ENCODE measurements at places on chromosomes 16 and 17.

GRCh38 chr16:85715169-85716021 lies 26.6 kb upstream of the GINS2 start:
- DNase-seq: no peak

GRCh38 chr16:1117176-1117900 lies 21.3 kb upstream of the C1QTNF8 start:
- no peak for DNase-seq

- peak; percentile 79 for DNase-seq
Measured at GRCh38 chr17:17032131-17032692, 10.0 kb upstream of the MPRIP start.

- peak; percentile 45 for DNase-seq
Measured at GRCh38 chr17:78891406-78892061, 11.5 kb downstream of the CEP295NL start.

GRCh38 chr16:55217392-55217791 lies 106.6 kb upstream of the IRX6 start:
- DNase-seq: no peak

GRCh38 chr16:20613481-20614185 lies 37.5 kb upstream of the ACSM2B start:
- no peak for DNase-seq

- peak; percentile 9 for DNase-seq
Measured at GRCh38 chr16:82016263-82016662, 5.0 kb upstream of the SDR42E1 start.

- no peak for DNase-seq
Measured at GRCh38 chr16:56357765-56358322, 67.5 kb downstream of the AMFR start.

- DNase-seq: no peak
Measured at GRCh38 chr17:64653325-64653984, 8.7 kb downstream of the SMURF2 start.

GRCh38 chr17:31068291-31068690 lies 26.5 kb upstream of the NF1 start:
- peak; percentile 49 for DNase-seq

GRCh38 chr16:88639231-88640038 lies 1.1 kb downstream of the IL17C start:
- DNase-seq: no peak

DNA sequence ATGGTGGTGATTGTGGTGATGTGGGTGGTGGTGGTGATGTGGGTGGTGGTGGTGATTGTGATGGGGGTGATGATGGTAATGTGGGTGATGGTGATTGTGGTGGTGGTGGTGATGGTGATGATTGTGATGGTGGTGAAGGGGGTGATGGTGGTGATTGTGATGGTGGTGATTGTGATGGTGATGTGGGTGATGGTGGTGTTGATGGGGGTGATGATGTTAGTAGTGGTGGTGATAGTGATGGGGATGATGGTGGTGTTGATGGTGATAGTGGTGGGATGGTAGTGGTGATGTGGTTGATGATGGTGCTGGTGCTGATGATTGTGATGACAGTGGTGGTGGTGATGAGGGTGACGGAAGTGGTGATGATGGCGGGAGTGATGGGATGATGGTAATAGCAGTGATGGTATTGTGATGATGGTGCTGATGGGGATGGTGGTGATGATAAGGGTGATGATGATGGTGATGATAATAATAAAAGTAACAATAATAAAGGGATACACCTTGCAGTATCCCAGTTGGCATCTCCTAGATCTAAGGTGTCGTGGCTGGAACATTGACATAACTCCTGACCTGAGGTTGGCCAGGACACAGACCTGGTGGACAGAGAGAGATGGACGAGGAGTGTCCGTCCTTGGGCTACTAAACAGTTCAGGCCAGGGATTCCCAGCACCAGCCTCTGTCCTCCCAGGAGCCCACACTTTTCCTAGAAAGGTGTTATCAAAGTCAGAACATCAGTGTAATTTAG lies 344.5 kb downstream of the SEC14L1 start:
- no peak for DNase-seq

DNA sequence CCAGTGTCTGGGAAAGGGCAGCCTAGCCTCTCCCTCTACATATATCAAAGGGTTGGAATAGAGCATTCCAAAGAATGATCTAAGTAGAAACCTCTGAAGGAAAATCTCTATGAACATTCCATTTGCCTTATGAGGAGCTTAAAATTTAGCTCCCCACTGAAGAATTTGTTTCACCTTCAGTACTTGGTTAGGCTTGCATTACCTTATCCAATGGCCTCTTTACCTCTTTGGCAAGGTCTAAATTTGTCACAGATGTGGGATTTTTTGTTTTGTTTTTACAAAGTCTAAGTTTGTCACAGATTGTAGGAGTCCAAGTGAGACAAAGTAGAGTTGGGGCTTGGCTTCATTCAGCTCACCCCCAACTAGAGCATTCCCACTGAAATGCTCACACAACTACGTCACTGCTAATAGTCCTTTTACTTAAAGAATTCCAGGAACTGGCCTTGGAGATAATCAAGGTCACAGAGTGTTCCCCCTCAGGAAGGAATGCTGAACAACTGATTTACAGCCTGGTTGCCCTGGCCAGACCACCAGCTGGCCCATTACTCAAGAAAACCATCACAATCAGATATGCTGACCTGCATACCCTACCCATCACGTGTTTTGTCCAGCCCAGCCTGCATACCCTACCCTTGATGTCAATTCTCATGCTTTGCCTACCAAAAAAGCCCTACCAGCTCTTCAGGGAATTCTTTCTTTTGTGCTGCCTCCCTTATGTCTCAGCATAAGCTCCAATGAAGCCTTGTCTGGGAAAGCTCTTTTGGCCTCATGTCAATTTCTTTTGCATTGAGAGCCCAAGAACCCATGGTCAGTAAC lies 26.5 kb upstream of the PPM1D start:
- no peak for DNase-seq

- DNase-seq: no peak
Measured at GRCh38 chr16:28983644-28984043, 1.2 kb upstream of the LAT start.

- DNase-seq: no peak
Measured at GRCh38 chr16:83501481-83501880, 306.3 kb upstream of the HSBP1 start.

GRCh38 chr16:23837553-23838308 lies 1.9 kb downstream of the PRKCB start:
- DNase-seq: no peak

DNA sequence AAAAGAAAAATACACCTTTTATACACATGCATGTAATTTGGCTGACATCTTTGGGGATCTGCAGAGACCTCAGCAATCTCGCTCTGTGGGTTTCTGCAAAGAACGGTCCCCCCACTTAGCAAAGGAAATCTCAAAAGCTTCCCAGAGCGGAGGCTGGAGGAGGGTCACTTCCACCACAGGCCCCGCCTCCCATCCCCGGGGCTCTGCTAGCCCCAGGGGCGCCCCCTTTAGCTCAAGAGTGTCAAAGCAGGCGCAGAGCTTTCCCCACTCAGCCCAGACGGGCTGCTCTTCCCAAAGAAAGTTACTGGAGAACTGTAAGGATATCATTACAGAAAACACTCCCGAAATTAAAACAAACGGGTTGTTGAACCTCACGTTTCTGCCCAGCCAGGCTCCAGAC lies 11.4 kb downstream of the SLC13A5 start:
- DNase-seq: no peak

- no peak for DNase-seq
Measured at GRCh38 chr17:82126556-82127314, 28.7 kb upstream of the FASN start.

- DNase-seq: no peak
Measured at GRCh38 chr17:82449883-82450356, 632 bp downstream of the CYBC1 start.

- no peak for DNase-seq
Measured at GRCh38 chr17:82282239-82283207, 9.0 kb upstream of the CSNK1D start.

DNA sequence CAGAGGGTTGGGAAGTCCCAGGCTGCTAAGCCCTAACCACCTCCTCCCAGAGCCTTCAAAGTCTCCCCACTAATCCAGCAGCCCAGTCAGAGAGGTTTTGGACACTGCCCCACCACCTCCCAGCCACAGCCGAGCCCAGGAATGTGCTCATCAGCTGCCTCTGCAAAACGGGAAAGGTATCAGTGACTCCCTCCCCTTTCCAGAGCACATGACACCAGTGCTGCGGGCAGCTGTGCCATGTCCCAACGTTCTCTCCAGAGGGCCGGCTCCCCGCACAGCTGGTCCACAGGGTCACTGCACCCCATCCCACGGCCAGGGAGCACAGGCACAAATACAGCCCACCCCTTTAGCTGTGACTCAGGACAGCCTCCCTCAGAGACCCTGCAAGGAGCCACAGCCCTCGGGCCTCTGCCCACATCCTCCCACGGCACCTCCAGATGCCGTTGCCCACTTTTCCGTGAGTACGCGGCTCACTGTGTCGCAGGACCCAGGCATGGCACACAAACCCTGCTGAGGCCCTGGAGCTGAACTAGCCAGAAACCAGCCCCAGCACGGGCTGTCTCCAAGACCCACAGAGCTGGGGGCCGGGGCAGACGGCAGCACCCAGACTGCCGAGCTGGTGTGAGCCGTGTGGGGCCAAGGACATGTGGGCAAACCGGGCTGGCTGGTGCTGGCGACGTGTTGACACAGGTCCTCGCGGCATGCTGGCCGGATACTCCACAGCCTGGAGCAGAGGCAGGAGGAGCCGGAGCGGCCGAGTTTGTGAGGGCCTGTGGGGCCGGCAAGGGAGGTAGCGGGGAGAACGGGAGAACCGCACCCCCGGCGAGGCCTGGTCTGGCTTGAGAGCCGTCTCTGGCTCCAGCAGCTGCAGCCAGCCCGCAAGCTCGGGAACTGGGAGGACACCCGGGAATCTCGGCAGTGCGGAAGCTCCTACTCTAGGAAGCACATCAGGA lies 6.3 kb upstream of the PPP1R27 start:
- DNase-seq: no peak

DNA sequence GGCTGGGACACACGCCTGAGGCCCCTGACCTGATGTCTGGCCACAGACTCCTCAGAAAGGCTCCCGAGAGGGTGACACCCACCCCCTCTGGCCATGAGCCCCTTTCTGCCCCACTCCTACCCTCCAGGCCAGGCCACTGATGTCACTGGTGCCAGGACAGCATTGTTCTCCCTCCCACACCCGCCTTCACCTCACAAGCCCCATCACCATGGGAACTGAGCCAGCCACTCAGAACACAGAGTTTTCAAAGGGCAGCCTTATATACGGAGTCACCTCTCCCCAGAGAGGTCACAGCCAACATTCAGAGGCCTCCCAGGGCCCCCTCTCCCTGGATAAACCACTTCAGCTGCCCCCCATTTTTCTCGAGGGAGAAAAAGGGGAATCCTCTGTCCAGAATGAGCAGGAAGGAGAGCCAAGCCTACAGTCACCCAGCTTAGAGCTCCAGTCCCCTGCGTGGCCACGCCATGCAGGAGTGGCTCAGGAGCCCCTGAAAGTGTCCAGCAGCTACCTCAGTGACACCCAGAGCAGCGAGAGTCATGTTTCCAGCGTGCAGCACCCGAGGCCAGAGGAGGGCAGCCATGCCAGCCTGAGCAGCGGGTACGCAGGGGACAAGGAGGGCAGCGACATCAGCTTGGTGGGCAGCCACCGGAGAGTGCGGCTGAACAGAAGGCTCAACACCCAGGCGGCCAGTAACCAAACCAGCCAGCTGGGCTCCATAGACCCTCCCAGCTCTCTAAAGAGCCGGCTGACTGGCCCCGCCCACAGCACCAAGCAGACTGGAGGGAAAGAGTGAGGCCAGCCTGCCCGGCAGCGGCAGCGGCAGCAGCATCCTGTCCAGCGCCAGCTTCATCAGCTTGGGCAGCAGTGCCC lies at the start of gene C16orf82:
Gene C16orf82, plus strand, starts transcription at position 260 of the 870 bp plus-strand sequence.
- DNase-seq: no peak

- no peak for DNase-seq
Measured at GRCh38 chr17:80475910-80476876, at the start of gene NPTX1. NPTX1 (minus strand) TSS chr17:80476607; CDS start chr17:80476446, 161 bp downstream.

DNA sequence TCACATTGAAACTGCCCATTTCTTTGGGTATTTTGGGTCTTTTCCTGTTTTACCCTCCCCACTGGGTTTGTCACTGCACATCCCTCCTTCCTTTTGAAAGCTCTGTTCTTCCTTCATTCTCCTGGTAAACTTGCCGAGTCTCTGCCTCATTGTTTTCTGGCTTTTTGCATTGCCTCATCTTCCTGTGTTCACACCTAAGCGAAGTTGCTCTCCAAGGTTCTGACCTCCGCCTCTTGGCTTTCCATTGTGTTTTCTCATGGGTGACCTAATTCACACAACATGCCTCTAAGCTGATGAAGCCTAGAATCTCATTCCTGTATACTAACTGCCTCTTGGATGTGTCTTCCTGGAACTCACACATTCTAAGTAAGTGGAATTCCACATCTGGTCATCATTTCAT lies 1096.1 kb upstream of the EEF2KMT start:
- DNase-seq: no peak

DNA sequence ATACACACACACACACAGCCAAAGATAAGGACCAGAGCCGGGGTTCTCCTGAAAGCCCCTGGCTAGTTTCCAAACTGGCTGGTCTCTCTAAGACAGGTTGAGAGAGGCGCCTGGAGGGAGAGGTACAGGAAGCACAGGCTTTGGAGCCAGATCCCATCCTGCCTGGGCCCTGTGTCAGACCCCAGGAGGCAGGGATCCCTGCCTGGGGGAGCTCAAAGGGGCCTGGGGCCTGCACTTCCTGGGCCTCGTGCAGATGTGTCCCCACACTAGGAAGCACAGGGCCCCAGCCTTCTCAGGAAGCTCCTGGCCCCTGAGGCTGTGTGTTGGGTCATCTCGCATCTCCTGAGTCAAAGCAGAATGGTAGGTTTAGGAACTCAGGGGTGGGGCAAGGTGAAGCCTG lies 16.0 kb downstream of the SLC5A10 start:
- no peak for DNase-seq

DNA sequence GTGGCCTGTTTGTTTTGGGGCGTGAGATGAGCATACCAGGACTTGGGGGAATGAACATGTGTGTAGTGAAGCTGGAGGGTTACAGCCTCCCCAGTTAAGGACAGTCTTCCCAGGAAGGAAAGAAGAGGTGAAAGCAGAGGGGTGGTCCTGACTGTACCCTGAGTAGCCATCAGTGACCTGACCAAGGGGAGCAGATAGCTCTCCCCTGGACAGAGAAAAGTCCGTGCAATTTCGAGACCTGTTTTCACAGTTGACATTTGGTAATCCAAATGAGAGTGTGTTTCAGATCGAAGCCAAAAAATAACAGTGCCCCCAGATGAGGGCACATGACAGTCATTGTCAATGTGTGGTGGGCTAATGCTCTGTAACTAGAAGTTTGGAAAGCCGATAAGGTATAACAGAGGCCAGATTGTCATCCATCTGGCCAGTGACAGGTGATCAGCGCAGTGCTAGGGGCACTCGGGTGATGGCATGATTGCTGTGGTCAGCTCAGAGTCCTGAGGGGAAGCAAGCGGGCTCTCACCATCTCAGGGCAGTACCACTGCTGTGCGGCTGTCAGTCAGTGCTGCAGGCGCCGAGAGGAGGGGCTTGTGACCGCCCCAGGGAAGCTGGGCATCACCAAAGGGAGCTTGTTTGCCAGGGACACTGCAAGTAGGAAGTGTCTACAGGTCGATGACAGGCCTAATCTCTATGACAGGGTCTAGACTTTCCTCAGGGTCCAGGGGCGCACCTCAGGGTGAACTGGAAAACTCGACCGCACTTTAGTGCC lies 1.1 kb upstream of the NME2 start:
- DNase-seq: no peak
